ENCODE measurements at places on chromosomes 5 and 9.

DNA sequence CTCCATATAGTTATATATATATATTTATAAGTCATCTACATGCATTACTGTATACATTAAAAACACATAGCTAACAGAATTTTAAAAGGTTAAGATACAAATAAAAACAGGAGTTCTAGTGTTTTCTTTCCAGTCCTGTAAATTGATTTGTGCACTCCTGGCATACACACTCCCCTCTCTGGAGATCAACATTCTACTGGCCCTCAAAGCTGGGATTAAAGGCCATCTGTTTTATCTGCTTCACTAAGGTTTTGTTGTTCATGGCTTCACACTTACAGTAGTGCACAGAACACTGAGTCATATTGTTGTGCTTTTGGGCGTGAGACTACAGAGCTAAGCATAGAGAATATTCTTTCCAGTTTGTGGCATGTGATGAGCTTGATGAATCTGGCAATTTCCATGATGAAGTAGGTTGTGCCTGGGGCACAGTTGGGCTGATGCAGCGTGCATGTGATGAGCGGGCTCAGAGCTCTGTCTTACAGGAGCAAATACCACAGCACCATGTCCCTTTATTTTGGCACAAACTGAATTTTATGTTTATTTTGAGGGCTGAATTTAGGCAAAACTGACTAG, 98.2 kb downstream of the TAF11L14 start:
- DNase-seq = no peak

- DNase-seq = no peak
These were observed 25.9 kb downstream of the NKD2 start for GRCh38 chr5:1034421-1034905.

DNA sequence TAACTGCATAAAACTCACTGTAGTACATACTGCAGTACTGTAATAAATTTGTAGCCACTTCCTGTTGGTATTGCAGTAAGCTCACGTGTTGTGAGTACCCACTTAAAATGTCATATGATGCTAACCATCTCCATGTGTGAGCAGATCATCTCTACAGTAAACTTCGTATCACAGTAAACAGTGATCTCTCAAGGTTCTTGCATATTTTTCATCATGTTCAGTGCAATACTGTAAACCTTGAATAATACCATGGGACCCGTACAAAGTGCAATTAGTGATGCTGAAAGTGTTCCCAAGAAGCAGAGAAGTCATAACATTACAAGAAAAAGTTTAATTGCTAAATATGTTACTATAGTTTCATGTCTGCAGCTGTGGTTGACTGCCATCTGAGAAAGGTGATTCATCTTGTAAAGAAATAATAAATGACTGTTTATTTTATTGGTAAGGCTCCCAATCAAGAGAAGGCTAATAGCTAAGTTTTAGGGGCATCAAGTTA, 253.8 kb upstream of the POU5F2 start:
- no peak for DNase-seq

DNA sequence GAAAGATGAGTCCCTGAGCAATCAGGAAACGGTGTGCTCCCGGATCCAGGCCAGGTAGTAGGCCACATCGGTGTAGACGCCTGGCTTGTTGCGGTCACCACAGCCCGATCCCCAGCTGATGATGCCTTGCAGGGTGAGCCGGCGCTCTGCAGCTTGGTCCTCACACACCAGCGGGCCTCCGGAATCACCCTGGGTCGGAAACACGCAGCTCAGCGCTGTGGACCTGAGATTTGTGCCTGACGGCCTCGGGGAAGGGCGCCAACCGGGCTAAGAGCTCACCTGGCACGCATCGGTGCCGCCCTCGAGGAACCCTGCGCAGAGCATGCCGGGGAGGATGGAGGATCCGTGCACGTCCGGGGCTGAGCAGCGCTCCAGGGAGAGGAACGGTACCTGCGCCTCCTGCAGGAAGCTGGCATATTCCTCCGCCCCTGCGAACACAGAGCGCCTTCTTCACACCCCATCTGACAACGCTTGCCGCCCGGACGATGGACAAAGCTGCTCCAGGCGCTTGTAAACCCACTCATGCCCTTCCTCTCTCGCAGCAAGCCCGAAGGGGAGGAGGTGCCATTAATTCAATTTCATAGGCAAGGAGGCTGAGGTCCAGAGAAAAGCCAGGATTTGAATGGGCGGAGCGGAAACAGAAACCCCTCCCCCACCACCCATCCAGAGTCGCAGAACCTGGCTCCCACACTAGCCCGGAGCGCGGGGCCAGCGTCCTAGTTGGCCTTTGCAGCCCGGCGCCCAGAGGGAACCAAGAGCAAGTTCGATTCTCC, 2.0 kb upstream of the PFN3 start:
- DNase-seq = peak; percentile 80

GRCh38 chr9:31908891-31909480, 475.5 kb upstream of the ACO1 start:
- DNase-seq = no peak

All from stimulated activated CD4-positive, alpha-beta T cell treated with anti-CD3 and anti-CD28 coated beads, Interleukin-2, amount 100 ng/mL, for 24 hours (primary cell).